HTR-8/SVneo (cell line): ENCODE measurements at places on chromosomes 3 and 15.

DNA sequence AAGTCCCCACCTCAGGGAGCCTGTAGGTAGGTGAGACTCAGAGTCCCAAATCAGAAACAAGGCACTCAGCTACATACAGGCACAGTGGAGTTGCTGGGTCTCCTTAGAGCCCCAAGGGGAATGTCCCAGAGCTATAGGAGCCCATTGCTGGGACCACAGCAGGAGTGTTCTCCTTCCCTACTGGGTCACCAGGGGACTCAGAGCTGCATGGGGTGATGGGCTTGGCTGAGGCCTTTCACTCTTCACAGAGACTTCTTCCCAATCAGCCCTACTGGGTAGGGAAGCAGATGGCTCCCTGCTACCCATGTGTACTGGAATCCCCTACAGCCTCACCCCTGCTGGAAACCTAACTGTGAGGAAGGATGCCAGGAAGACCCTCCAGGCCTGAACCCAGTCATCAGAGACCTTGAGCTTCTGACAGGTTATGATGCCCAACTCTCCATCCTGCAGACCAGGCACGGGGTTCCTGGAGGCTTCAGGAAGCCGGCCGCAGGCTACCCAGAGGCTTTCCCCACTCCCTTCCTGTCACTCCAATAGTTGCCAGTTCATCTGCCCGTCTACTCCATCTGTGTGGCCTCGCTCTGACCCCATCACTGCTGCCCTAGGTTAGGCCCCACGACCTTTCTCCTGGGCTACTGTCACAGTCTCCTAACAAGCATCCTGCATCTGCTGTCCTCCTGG lies 24.0 kb downstream of the RASGRF1 start:
- no peak for DNase-seq

DNA sequence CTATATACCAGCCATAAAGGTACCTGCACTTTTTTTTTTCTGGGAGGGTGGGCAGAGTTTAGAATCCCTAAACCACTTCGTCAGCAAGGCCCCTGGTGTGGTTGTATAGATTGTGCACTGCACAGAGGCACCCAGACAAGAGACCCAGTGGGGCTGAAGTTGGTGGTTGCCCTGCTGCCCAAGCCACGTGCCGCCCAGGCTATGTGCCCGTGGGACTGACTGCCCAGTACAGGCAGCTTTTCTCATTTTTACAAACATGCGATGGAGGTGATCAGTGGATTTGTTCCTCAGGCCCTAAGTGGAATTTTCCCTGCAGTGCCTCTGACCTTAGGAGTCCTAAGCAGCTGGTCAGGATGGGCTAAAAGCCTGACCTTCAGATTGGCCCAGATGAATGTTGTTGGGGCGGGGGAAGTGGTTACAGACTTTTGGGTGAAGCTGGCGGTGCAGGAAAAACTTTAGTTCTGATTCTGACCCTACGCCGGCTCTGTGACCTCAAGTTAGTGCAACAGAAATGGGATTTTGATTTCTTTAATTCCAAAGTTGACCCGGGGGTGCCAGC lies 34.9 kb upstream of the LIMD1 start:
- DNase-seq: no peak

DNA sequence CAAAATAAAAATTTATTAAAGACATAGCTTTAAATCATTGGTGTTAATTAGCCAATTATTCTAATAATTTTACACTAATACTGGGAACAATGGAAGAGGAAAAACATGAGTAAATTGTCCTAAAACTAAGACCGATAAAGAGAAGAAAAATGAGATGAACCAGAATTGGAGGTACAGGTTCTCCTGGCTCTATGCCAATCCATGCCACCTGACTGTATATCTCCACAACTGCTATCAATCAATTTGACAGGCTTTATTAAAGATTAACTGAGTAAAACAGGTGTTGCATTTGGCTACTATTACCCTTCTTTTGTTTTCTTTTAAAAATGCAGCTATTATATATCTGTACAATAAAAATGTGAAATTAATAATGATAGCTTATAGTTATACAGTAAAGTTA lies 850.0 kb downstream of the CADM2 start:
- no peak for DNase-seq

DNA sequence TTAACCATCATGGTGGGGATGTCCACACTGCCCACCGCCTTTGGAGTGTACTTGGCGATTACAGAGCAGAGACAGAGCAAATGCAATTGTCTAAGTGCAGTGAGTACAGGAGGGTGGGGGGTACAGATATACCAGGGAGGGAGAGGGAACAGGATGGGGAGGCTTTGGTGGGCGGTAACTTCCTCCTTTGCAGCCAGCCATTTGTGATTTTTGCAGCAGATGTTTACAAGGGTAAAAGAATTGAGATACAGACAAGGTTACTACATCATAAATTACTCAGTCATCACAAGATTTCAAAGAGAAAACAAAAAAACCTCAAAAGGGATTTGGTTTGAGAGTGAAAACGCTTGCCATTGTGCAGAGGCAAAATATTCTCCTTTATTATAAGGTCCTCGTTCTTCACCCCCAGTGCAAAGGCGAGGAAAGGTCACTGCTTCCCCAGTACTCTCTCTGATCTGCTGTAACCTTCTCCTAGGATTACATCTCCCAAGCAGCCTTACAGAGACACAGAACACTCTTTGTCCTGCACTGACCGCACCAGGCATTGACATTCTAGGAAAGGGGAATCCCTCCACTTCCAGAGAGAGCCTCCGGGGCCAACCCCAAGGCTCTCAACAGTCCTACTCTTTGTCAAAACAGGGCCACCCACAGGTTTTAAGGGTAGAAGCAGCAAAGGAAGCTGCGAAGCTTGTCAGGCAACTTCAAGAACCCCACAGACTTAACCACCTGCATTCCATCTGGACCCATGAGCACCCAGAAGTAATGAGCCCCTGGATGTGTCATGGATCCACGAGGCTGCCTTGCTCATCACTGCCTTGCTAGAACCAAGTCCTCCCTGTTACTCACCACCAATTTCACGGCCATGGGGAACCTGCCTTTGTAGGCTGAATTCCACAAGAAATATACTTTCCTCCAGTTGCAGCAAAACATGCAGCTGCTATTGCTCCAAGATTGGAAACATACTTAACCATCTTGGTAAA lies 117.3 kb downstream of the ADAMTS17 start:
- DNase-seq: no peak
